ENCODE measurements at places on chromosomes 7 and 10.

DNA sequence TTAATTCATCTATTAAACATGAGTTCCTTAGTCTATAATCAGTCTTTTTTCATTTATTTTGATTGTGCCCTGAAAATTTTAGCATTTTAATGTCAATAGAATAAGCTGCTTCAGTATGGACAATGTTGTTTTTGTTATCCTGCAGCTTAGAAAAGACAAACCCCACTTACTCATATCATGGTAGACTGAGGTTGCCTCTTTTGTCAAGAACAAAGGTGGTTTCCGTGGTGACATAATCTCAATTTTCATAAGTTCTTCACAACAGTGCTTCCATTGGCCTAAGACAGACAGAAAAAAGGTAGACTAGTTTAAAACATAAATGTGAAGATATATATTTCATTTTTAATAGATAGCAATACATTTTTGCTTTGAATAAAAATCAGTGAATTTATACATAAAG is 69.1 kb downstream of the RTKN2 start:
- peaks cover 30% of the 10 kb centered on the region for H3K4me1 ChIP-seq
- H3K27me3 ChIP-seq, result no peaks in the 10 kb centered on the region
- DNase-seq, result no peak

- no peak overlapping the region for H3K4me3 ChIP-seq
- H3K27ac ChIP-seq, result no peak overlapping the region
- no peaks in the 10 kb centered on the region for H3K4me1 ChIP-seq
- peaks cover 6% of the 10 kb centered on the region for H3K27me3 ChIP-seq
- H3K36me3 ChIP-seq, result no peaks in the 10 kb centered on the region
- no peak for DNase-seq
Measured at GRCh38 chr7:135729230-135729629, 1.2 kb upstream of the SLC13A4 start.

- peaks cover 2% of the 10 kb centered on the region for H3K36me3 ChIP-seq
- peaks cover 3% of the 10 kb centered on the region for H3K4me1 ChIP-seq
- H3K4me3 ChIP-seq, result no peak overlapping the region
- no peak overlapping the region for H3K27ac ChIP-seq
- DNase-seq, result no peak
- peaks cover 51% of the 10 kb centered on the region for H3K27me3 ChIP-seq
Measured at GRCh38 chr7:158582089-158582456, 5.5 kb downstream of the PTPRN2 start.

- no peak overlapping the region for H3K4me3 ChIP-seq
- no peak overlapping the region for H3K27ac ChIP-seq
- no peaks in the 10 kb centered on the region for H3K27me3 ChIP-seq
Measured at GRCh38 chr7:2120841-2121830, 111.6 kb downstream of the MAD1L1 start.

- H3K27ac ChIP-seq, result peak overlapping the region; percentile 85
- H3K4me3 ChIP-seq, result no peak overlapping the region
- peaks cover 21% of the 10 kb centered on the region for H3K4me1 ChIP-seq
- H3K27me3 ChIP-seq, result no peaks in the 10 kb centered on the region
Measured at GRCh38 chr7:23514755-23515154, 17.0 kb downstream of the TRA2A start.

GRCh38 chr10:5297466-5297865 is 67.3 kb upstream of the UCN3 start:
- peaks cover 46% of the 10 kb centered on the region for H3K4me1 ChIP-seq
- H3K4me3 ChIP-seq, result peak overlapping the region; percentile 49
- peaks cover 66% of the 10 kb centered on the region for H3K36me3 ChIP-seq

DNA sequence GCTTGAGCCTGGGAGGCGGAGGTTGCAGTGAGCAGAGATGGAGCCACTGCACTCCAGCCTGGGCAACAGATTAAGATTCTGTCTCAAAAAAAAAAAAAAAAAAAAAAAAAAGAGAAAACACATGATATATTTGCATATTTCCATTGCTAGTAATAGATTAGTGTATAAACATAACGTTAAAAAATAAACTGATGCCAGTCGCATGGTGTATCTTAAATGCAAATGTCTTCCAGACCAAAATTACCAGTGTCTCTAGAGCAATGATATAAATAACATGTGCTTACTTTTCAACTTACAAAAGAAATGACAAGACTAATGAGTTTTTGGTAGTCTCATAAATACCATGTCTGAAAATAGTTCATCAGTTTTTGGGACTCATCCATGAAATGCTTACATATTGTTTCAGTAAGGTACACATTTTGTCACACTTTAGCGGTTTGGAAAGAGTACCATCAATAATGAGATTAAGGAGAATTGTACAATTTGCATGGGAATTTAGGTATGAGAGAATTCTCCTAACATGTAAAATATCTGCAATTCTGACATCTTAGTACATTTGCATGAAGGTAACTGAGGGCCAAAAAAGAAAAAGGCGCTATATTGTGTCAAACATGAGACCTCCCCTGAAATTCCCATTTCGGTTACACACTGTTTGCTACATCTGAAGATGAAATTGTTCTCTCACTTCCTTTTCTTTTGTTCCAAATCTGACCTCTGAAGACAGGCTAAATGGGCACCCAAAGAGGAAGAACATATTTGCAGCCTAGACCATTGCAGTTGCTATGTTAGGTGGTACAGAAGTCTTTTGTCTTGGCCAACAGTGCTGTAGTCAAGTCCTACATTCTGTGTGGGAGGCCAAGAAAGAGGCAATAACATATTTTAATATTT is 51.5 kb upstream of the PIP4K2A start:
- no peak overlapping the region for H3K4me3 ChIP-seq
- H3K36me3 ChIP-seq, result no peaks in the 10 kb centered on the region
- no peak for DNase-seq

GRCh38 chr10:105798328-105798889 is 1157.3 kb downstream of the SORCS3 start:
- no peak overlapping the region for H3K27ac ChIP-seq
- H3K36me3 ChIP-seq, result no peaks in the 10 kb centered on the region
- no peaks in the 10 kb centered on the region for H3K27me3 ChIP-seq

- no peaks in the 10 kb centered on the region for H3K4me1 ChIP-seq
- H3K36me3 ChIP-seq, result no peaks in the 10 kb centered on the region
- H3K4me3 ChIP-seq, result no peak overlapping the region
- DNase-seq, result no peak
- H3K27ac ChIP-seq, result no peak overlapping the region
- no peaks in the 10 kb centered on the region for H3K27me3 ChIP-seq
Measured at GRCh38 chr10:2020836-2021235, 283.5 kb upstream of the ADARB2 start.

DNA sequence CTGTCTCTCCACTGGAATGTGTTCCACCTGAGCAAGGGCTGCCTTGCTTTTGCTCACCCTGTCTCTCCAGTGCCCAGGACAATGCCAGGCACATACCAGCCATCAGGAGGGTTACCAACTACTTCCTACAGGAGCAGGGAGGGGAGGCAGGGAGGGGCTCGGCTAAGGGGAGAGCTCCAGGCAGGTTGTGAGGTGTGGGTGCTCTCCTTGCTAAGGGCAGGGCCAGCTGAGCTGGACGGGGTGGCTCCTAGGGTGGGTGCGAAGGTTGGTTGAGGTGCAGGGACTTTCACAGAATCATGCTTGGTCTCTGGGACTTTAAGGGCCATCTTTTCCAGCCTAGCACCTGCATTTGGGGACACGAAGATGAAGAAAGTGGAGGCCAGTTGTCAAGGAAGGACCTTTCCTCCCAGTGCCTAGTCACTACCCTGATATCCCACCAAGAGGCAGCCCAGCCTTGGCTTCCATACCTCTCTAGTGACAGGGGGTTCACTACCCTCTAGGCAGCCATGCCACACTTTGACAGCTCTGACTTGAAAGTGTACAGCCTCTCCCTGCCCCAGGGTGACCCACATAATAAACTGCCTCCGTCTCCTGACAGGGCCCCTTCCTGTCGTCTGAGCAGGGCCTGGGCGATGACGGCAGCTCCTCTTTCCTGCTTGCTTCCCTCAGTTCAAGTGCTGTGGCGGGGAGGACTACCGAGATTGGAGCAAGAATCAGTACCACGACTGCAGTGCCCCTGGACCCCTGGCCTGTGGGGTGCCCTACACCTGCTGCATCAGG is 46.5 kb downstream of the TSPAN15 start:
- no peaks in the 10 kb centered on the region for H3K27me3 ChIP-seq
- no peak overlapping the region for H3K27ac ChIP-seq
- no peak overlapping the region for H3K4me3 ChIP-seq
- DNase-seq, result no peak

DNA sequence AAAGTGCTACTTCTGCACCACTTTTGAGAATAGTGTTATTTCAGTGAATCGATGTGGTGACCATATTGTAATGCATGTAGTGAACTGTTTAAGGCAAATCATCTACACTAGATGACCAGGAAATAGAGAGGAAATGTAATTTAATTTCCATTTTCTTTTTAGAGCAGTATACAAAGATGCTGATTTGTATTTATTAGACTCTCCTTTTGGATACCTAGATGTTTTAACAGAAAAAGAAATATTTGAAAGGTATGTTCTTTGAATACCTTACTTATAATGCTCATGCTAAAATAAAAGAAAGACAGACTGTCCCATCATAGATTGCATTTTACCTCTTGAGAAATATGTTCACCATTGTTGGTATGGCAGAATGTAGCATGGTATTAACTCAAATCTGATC is 110.4 kb downstream of the CFTR start:
- DNase-seq, result no peak
- H3K27me3 ChIP-seq, result no peaks in the 10 kb centered on the region
- no peak overlapping the region for H3K27ac ChIP-seq
- no peaks in the 10 kb centered on the region for H3K4me1 ChIP-seq
- H3K36me3 ChIP-seq, result no peaks in the 10 kb centered on the region
- H3K4me3 ChIP-seq, result no peak overlapping the region

DNA sequence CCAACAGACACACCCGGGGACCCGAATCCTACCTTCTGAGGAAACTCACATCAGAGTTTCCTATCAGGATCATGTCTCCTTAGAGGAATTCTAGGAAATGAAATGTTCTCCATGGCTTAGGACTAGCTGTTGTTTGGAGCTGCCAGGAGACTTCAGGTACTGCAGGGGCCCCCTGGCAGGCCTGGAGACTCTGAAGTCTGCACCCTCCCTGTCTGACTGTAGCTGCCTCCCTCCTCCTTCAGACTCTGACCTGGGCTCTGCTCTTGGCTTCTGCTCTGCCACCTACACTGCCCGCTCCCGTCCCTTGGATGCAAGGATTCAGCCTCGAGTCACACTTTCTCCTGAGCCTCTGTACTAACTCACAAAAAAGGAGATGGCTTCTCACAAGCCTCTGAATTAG is 232.8 kb downstream of the INHBA start:
- no peak overlapping the region for H3K4me3 ChIP-seq
- no peaks in the 10 kb centered on the region for H3K4me1 ChIP-seq
- no peak for DNase-seq
- H3K36me3 ChIP-seq, result no peaks in the 10 kb centered on the region

DNA sequence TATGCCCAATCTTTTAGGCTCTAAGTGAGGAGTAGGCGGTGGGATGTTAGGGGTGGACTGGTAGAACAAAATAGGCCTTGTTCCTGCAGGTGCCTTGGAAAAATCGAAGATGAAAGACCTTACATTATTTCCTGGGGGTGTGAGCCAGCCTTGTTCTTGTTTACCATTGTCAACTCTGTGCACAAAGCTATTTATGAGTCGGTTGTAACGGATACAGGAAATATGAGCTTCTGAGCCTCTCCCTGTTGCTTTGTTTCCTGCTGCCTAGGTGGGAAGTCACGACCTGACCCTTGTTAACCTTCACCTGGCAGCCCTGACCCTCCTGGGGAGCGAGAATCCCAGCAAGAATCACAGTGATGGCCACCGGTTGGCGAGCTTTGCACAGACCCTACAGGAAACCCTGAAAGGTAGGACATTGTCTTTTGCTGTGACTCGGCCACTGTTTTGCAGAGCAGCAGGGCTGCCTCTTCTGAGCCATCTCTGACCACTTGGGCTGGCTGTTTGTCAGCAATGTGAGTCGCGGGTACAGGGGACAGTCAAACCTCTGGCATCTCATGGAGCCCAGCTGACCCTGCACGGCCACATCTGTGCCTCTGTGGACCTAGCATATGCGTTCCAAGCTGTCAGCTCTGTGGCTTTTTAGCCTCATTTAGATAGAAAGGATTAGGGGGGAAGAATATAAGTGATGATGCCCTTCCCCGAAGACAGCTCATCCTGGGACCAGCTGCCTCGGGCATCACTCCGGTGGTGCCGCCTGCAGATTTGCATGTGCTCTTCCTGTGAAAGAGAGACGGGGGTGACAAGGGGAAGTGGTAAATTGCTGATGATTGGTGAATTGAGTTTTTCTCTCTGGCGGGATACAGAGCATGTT is 102.1 kb upstream of the ANLN start:
- DNase-seq, result no peak
- H3K27me3 ChIP-seq, result no peaks in the 10 kb centered on the region
- H3K36me3 ChIP-seq, result no peaks in the 10 kb centered on the region
- peak overlapping the region; percentile 23 for H3K27ac ChIP-seq
- H3K4me3 ChIP-seq, result no peak overlapping the region
- H3K4me1 ChIP-seq, result peaks cover 40% of the 10 kb centered on the region

GRCh38 chr10:119806334-119807130 is 66.1 kb downstream of the MCMBP start:
- H3K4me3 ChIP-seq, result no peak overlapping the region
- no peak overlapping the region for H3K27ac ChIP-seq
- no peaks in the 10 kb centered on the region for H3K27me3 ChIP-seq
- H3K4me1 ChIP-seq, result no peaks in the 10 kb centered on the region

- H3K4me1 ChIP-seq, result peaks cover 7% of the 10 kb centered on the region
- no peak overlapping the region for H3K4me3 ChIP-seq
- no peak overlapping the region for H3K27ac ChIP-seq
- no peaks in the 10 kb centered on the region for H3K27me3 ChIP-seq
- no peak for DNase-seq
Measured at GRCh38 chr10:32923134-32923533, 34.9 kb downstream of the ITGB1 start.

- H3K4me3 ChIP-seq, result no peak overlapping the region
- no peak for DNase-seq
- no peak overlapping the region for H3K27ac ChIP-seq
- H3K36me3 ChIP-seq, result no peaks in the 10 kb centered on the region
Measured at GRCh38 chr7:8283968-8284367, 22.0 kb upstream of the ICA1 start.

Data from activated naive CD8-positive, alpha-beta T cell treated with anti-CD3 and anti-CD28 coated beads for 36 hours (primary cell).